NCI-H1930 (cell line): ENCODE measurements at places on chromosomes 2 and 18.

DNA sequence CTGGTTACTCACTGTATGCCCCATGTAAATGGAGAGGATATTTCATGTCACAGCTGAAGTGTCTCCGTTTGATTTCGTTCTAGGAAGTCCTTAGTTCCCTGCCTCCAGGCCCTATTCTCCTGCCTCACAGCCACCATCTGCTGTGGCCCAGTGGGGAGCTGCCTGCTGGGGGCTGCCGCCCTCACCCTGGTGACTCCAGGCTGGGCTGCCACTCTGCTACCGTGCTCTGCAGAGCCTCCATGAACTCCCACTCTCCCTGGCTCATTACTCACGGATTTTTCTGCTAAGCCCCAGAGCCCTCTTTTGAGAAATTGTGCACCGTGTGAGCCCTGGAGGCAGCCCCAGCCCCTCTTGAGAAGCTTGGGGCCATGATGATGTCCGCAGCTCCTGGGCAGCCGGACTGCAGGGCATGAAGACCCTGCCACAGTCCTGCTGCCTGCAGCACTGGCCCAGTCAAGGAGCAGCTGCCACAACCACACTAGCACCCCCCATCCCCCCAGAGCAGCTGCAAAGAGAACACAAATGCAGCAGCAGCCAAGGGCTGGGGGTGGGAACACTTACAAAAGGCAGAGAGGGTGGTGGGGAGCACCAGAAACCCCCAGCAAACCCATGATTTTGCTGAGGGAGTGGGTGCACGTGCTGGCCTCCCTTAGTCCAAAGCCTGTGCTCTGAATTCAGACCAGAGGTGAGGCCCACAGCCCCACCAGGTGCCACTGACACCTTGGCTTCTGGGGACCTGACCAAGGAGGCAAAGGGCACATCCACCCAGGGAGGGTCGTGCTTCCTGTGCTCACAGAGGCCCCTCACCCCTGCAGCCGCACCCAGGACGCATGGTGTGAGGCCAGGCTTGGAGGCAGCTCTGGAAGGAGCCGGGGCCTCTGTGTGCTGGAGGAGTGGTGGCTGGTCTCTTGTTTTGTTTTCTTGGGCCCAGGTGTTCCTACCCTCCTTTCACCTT is 270.2 kb upstream of the RAB6C start:
- no peak for DNase-seq

- no peak for DNase-seq
These were observed 34.2 kb downstream of the IMPA2 start for GRCh38 chr18:12015416-12016062.

DNA sequence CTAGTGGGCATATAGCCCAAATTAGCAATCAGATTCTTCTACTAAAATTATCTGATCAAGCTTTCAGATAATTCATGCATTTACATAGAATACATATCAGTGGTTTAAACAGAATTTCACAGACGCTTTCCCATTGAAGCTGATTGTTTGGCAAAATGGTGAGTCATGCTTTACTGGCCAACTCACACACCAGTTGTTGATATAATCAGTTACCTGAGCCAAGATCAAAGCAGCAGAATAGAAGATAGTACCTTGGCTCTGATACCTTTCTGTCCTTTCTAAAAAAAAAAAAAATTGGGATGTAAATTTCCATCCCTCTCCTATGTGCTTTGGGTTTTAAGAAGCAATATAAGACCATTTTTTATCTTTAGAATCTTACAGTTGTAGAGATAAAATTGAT is 178.0 kb downstream of the MCFD2 start:
- DNase-seq, result no peak

DNA sequence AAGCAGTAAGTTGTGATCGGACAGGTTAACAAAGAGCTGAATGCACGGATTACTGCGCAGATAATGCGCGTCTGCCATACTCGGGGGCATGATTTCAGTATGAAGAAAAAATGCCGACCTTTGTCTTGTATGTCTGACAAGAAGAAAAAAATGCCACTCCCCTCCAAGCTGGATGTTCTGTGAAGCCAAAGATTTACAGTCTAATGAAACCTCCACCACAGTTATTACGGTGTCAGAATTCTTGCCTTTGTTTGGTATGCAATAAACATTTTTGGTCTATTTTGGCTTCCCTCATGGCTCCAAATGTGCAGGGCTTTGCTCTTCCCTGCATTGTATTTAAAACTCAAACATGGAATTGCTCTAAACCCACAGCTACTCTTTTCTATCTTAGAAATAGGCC is 72.2 kb upstream of the THUMPD2 start:
- no peak for DNase-seq

GRCh38 chr2:176118601-176119339 is 2.2 kb downstream of the HOXD10 start:
- no peak for DNase-seq

- no peak for DNase-seq
These were observed 170.9 kb downstream of the ZNF521 start for GRCh38 chr18:25180973-25181548.

- DNase-seq, result no peak
These were observed 141.1 kb downstream of the RBMS1 start for GRCh38 chr2:160352500-160352899.

DNA sequence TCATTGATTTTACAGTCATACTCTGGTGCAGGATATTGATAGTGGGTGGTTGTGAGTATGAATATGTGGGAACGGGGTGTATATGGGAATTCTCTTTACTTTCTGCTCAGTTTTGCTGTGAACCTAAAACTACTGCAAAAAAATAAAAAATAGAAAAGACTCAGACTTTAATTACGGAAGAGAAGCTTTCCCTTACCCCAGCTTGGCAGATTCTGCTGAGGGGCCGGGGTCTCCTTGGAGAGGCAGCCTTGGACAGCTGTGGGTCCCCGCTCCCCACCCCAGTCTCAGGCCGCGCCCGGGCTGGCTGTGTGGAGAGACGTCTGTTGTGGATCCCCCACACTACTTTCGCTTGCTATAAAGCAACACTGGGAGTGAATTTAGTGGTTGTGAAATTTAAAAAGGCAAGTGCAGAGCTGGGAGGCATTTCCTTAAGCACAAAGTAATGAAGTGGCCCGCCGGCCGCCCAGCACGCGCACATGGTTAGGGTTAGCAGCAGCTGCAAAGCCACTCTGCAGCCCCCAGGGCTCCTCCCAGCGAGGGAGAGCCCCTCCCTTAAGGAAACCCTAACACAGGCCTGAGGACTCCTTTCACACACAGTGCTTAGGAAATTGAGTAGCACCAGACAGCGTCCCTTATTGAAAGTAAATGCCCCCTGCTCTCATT is 102.4 kb downstream of the DDX1 start:
- DNase-seq, result no peak

GRCh38 chr2:144595686-144596072 is 75.8 kb upstream of the ZEB2 start:
- no peak for DNase-seq

DNA sequence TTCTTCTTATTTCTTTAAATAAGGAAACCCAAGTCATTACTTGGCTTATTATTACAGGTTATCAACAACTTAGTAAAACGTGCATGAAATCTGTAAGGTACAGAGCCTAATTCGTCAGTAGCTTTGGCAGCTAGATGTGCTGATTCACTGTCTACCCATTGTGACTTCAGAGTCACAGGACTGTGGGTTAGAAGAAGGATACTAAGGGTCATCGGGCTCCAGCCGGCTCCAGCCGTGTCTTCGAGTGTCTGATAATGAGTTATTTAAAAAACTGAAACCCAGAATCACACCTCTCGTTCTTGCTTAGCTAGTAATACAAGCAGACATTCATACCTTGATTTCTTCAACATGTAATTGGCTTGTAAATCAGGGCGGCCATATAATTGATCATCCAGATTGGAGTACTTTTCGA is 170.5 kb downstream of the FMNL2 start:
- DNase-seq, result no peak

DNA sequence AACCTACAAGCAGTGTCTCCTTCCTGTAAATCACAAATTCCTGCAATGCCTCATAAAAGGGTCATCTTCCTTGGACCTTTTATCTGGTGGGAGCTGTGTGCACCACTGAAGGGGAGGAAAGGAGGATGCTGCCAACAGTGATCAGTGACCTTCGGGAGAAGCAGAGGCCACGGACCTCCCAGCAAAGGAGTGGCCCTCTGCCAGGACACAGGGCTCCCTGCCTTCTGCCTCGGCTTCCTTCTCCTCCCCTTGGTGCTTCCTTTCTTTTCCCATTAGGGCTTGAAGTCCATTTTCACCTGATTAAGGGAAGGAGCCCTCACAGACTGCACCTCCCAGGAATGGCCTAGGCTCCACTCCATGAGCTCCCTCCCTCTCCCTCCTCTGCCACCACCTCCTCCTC is 85.3 kb upstream of the ITGA6 start:
- DNase-seq, result no peak

DNA sequence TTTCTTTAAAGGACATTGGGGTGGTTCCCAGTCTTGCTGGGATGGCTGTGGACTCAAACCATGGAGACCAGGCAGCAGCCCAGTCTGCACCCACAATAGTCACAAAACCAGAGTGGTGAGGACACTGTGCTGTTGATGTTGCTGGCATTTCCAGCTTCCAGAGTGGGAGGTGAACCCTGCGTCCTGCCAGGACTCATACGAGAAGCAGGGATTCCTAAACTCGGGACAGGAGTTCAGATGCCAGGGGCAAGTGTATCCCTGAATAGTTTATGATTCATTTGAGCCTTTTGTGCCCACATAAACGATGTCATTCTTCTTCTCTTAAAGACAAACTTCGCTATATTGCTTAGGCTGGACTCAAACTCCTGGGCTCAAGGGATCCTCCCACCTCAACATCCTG is 62.8 kb downstream of the TCF7L1 start:
- no peak for DNase-seq

DNA sequence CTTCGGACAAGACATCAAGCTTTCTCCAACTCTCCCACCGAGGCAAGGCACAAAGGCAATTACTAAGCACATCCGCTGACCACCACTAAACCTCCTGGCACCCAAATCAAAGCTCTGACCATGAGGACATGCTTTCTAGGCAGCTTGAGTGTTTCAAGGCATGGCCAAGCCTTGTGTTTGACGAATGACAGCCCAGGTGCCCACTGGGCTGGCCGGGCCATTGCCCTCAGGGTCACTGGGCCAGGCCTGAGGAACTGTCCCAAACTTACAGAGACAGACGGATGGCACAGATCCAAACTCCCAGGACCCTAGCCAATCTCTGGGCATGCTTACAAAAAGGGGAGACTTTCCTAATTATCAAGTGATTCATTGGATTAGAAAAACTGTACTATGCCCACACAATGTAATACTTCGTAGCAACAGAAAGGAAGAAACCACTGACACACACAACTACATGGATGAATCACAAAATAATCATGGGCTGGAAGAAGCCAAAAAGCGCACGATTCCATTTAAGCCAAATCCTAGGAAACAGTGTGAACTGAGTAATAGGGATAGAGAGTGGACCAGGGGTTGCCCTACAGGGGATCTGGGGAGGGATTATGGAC is 20.2 kb downstream of the CRACDL start:
- DNase-seq, result no peak

DNA sequence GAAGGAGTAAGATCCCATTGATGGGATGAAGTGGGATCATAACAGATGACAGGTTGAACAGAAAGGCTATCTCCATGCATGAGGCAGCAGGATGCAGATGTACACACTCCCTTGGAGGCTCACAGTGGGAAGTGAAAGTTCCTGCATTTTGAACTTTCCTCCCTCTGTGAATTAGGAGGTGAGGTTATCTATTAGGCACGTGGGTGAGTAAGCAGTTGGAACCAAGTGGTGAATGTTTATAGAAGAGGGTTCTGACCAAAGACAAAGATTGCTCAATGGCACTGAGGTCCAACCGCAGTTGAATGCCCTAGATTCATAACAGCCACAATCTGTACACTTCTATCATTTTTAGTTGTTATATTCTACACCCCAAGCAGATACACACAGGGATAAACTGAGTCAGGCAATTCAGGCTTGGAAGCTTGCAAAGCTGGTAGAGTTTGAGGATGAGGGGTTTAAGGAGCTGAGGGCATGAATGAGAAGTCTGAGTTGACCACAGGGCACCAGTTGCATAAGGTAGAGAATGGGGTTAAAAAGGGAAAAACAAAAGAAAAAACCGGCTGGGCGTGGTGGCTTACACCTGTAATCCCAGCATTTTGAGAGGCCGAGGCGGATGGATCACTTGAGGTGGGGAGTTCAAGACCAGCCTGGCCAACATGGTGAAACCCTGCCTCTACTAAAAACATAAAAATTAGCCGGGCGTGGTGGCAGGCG is 7.1 kb upstream of the KCMF1 start:
- no peak for DNase-seq

DNA sequence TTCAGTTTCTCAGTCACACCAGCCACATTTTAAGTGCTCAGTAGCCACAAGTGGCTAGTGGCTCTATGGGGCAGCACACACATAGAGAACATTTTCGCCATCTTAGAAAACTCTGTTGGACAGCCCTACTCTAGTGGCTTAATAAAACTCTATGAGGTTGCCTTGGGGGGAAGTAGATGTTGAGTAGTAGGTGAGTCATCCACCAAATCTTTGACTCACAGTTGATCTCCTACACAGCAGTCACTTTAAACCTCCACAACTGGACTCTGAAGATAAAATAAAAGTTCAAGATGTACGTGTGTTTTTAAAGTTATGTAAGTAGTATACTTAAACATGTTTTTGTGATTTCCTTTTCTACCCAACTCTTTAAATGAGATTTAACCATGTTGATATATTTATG is 379.0 kb downstream of the SETBP1 start:
- DNase-seq, result no peak

GRCh38 chr2:7264791-7265190 is 347.6 kb downstream of the RNF144A start:
- no peak for DNase-seq

- DNase-seq, result no peak
These were observed 450 bp downstream of the KCNH7 start for GRCh38 chr2:162838136-162838497.

DNA sequence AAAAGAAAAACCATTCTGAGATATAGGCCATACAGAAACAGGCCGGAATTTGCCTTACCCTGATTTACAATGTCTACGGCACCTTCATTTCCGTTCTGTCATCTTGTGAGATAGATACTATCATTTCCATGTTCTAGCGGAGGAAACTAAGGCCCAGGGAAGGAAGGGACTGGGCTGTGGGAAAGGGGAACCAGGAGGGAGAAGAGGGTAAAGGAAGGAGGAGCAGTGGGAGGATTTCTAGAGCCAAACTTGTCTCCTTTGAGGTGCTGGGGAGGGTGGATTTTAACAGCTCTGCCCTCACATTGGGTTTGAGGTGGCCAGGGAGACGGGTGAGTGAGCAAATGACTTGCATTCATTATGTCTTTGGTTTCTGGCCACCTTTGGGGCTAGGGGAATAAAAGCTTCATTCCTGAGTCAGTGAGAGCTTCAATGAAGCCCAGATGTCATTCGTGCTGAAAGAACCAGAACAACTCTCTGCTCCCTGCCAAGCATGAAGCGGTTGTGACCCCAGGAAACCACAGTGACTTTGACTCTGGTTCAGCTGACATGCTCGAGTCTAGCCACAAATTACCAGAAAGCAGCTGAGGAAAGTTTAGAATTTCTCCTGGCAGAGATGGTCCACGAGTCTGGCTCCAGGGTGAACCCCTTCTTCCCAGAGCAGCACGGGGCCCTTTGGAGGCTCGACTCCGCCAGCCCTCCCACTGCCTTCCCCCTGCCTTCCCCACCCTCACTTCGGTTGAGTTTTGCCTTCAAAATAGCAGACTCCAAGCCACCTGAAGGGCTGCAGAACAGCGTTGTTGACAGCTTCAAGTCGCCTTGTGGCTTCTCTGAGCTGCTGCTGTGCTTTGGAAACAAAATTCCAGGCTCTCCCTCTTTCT is 3.8 kb downstream of the ACTG2 start:
- DNase-seq, result no peak

GRCh38 chr2:33730804-33731203 is 131.7 kb upstream of the FAM98A start:
- DNase-seq, result no peak

GRCh38 chr2:7744827-7745226 is 827.6 kb downstream of the RNF144A start:
- no peak for DNase-seq
